ENCODE measurements at places on chromosomes 2 and 18.

GRCh38 chr2:157793053-157793612 lies 83.0 kb downstream of the ACVR1 start:
- DNase-seq: no peak

DNA sequence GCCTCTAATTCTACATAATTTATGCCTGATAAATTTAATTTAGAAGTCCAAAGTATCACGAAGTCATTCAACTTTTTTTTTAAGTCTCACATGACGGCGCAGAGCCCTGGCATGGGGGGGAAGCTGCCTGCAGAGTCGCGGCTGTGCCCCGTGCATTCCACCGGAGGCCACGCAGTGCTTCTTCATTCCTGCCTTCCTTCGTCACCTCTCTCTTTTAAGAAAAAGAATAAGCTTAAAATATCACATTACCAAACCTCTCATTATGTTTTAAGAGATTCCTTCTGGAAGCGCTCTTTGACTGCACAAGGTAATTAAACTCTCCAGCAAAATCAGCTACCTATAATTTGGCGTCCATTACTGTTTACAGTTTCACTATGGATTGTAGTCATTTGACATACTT lies 20.3 kb upstream of the KIDINS220 start:
- DNase-seq: no peak

GRCh38 chr2:73033766-73034381 lies 37.6 kb downstream of the SFXN5 start:
- no peak for DNase-seq

DNA sequence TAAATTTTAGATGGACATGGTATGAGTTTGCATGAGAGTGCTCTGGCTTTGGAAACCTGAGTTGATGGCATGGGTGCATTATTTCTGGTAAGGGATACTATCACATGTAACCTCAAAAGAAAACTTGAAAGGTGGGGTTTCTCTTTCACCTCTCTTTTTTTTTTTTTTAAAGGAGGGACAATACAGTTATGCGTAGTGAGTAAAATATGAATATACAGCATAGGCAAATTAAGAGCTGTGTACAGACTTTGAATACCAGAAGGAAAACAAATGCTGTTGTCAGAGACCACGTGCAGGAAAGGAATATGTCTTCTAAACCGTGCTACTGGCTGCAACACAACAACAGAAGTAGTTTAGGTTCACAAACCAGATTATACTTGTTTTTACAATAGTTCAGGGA lies 82.1 kb downstream of the MAP4K4 start:
- DNase-seq: no peak

GRCh38 chr2:43218702-43219382 lies 7.6 kb downstream of the ZFP36L2 start:
- DNase-seq: no peak

DNA sequence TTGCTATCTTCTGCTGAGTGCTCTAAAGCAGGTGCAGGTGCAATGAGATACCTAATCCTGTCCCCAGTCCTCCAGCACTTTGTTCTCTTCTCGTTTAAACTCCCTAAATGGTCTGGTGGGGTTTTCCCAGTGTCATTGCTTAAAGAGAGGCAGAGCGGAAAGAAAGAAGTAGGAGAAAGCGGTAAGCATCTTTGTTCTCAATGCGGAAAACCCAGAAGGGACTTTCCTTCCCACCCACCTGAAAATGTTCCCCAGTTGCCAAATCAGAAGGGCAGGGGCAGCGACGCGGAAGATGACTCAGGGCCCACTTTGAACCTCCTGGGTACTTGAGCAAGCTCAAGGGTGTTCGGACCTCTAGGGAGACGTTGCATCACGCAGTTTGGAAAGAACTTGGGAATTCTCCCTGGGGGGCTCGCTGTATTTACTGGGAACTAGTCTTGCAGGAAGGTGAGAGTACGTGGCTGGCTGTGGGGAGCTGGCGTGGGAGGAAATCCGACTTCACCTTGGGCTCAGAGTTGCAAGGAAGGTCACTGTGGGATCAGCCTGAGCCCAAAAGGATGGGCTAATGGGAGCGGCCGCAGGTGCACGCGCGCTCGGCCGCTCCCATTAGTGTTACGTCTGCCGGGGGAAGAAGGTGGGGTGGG lies 589 bp upstream of the SGPP2 start:
- peak; percentile 49 for DNase-seq

DNA sequence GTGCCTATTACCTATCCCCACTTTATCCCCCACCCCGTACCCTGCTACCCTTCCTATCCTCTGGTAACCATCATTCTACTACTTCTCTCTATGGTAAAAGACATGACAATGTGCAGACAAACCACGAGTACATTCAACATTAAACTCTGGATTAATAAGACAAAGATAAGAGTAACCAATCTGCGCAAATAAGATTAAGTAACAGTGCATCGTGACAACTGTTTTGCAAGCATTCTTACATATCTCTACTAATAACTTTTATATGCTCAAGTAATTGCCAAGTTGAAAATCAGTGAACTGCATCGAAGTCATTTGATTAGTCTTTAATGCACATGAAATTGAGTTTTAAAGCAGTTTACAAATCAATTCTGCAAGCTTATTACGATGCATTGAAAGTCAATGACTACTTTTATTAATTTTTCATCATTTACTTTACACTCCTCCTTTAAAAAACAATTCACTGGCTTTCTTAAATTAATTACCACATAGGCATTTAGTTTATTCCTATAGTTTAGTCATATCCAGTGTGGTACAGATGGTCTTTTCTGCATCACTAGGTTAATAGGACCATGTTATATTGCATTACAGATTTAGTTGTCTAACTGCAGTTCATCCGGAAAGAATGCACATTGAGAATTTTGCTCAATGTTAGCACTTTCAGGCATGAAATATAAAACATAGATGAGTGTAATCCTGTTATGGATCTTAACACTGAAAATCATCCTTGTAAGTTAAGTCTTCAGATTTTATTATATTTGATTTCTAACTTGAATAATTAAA lies 178.1 kb downstream of the GCA start:
- DNase-seq: no peak

GRCh38 chr2:104701411-104701911 lies 152.5 kb upstream of the POU3F3 start:
- DNase-seq: no peak

GRCh38 chr2:214796911-214797310 lies 12.6 kb downstream of the BARD1 start:
- DNase-seq: no peak

DNA sequence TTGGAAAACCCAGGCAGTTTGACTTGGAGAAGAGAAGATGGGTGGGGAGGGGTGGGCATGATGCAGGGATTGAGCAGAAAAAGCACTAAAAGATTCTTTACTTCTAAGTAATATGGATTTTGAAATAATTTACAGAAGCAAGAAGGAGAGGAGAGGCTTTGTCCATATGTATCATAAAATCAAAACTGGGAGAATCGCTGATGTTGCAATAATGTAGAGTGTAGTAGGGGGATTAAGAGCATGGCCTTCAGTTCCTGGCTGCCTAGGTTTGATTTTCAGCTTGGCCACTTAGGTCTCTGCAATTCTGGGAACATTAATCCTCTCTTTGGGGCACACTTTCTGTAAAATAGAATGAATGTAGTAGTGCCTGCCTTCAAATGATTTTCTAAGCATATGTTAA lies 1760.4 kb upstream of the CELF4 start:
- DNase-seq: no peak

GRCh38 chr2:74414881-74415761 lies 6.3 kb downstream of the C2orf81 start:
- peak; percentile 87 for DNase-seq

DNA sequence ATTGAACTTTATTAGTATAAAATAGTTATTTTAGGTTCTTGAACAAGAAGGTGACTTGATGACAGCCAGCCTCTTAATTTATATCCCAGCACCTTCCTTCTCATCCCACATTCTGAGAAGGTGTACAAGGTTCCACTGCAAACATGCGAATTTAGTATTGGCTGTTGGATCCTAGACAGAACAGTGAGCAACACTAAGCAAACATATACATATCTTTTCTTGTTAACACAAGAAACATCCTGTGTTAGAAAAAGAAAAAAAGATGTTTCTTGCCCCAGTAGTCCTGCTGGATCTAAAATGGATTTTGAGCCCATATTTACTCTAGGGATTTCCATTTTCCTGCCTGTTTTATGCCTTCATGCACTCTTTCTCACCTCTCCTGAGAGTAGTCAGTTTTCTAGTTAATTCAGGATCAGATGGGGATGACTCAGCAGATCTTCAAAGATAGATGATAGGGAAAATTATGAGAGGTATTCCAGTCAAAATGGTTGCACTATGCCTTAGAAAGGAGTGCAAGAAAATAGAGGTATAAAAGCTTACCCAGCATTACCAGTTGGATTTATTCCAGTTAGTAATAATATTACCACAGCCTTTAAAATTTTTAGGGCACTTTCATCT lies 336.5 kb downstream of the MEIS1 start:
- no peak for DNase-seq

GRCh38 chr2:9952856-9953503 lies 1.5 kb downstream of the GRHL1 start:
- DNase-seq: no peak

Measured in right kidney (tissue), 9 donors.